ENCODE measurements at places on chromosomes 5 and 9.

DNA sequence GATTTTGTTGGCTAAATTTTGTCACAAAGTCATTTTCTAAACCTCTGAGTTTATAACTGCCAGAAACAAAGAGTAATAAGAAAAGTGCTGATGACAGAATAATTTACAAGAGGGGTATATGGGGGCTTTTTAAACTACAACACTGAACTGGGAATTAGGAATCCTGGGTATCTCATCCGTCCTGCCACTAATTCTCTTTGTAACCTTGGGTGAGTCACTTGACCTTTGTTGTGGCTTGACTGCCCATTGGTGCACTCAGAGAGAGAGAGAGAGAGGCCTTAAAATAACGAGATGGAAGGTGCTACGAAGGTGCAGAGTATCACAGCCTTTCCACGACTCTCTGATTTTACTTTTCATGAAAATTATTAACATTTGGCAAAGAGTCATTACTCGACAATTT is 130.3 kb upstream of the CNTLN start:
- no peak for DNase-seq

DNA sequence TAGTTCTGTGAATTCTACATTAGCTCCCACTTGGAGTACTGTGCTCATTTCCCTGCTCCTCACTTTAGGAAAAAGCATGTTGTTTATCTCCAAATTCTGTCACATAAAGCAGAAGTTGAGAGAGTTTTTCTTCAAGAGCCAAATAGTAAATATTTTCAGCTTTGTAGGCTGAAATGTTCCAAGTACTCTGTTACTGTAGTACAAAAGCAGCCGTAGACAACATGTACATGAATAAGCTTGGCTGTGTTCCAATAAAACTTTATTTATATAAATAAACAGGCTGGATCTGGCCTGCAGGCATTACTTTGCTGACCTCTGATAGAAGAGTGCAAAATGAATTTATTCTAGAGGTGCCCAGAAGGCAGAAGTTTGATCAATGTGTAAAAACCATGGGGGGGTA is 73.0 kb upstream of the AGXT2 start:
- no peak for DNase-seq

DNA sequence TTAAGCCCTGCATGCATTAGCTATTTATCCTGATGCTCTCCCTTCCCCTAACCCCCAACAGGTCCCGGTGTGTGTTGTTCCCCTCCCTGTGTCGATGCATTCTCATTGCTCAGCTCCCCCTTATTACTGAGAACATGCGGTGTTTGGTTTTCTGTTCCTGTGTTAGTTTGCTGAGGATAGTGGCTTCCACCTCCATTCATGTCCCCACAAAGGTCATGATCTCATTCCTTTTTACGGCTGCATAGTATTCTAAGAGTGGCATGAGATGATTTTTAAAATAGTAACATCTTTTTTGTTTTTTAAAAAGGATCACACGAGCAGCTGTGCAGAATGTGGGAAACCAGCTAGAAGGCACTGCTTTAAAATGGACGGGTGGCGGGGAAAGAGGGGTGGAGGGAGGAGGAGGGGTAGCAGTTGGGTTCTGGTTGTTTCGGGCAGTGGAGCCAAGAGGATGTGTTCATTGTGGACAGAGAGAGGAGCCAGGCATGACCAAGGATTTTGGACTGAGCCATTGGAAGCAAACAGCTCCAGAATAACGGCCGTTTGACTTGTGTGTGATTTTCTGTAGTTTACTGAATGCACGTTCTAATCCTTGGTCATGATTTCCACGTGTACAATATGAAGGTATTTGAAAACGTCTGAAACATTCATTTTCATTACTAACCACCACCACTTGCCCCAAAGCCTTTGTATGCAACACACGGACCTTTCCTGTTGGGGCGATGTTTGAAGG is 1.7 kb upstream of the TENT4A start:
- no peak for DNase-seq

DNA sequence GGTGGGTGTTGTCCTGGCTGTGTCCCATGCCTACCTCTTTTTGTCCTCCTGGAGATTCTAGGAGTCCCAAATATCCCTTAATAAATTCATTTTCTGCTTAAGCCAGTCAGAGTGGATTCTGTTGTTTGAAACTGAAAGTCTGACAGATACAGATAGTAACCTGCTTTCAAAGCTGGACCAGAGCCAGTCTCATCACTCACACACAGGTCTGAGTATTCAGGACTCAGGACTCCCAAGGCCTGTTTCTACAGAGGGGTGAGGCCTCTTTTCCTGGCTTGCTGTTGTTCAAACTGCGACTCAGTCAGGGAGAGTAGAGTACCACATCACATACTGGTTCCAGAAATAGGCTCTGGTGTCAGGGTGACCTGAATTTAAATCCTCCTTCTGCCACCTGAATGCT is 190.1 kb downstream of the PAX5 start:
- no peak for DNase-seq

GRCh38 chr5:57199866-57200265 is 26.0 kb downstream of the GPBP1 start:
- no peak for DNase-seq

DNA sequence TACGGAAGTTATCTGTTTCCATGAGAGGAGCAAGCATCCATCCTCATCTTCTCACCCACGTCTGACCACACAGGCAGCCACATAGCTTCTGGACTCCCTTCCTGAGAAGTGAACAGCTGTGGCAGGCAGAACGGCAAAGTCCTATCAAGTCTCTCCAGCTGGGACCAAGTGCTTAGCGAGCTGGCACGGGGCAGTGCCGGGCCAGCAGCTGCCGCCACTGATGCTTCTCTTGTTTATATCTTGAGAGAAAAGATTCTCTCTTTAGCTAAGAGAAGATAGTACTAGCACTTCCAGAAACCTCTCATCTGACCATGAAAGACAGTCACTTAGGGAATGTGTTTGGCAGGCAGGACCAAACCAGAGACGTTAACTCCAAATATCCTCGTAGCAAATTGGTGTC is 37.2 kb downstream of the PLAC8L1 start:
- no peak for DNase-seq

GRCh38 chr5:147712019-147712418 is 70.5 kb downstream of the JAKMIP2 start:
- DNase-seq: no peak

DNA sequence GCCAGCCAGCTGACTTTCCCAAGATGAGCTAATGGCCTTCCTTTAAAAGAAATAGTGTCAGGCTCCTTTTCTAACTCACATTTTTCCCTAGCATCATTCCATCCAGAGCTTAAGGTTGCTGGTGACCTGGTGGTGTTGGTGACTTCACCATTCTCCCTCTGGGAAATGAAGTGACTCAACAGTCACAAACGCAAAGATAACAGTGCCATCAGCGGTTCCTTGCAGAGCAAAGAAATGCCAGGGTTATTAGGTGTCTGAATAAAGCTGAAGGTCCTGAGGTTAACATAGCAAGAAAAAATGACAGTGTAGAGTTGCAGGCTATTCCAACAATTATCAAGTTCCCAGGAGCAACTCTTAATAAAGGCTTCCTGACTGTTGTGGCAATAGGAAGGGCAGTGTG is 111.8 kb upstream of the SLC44A1 start:
- no peak for DNase-seq

GRCh38 chr5:57280853-57281252 is 107.0 kb downstream of the GPBP1 start:
- no peak for DNase-seq

GRCh38 chr5:80070338-80071056 is 35.3 kb downstream of the THBS4 start:
- DNase-seq: no peak

DNA sequence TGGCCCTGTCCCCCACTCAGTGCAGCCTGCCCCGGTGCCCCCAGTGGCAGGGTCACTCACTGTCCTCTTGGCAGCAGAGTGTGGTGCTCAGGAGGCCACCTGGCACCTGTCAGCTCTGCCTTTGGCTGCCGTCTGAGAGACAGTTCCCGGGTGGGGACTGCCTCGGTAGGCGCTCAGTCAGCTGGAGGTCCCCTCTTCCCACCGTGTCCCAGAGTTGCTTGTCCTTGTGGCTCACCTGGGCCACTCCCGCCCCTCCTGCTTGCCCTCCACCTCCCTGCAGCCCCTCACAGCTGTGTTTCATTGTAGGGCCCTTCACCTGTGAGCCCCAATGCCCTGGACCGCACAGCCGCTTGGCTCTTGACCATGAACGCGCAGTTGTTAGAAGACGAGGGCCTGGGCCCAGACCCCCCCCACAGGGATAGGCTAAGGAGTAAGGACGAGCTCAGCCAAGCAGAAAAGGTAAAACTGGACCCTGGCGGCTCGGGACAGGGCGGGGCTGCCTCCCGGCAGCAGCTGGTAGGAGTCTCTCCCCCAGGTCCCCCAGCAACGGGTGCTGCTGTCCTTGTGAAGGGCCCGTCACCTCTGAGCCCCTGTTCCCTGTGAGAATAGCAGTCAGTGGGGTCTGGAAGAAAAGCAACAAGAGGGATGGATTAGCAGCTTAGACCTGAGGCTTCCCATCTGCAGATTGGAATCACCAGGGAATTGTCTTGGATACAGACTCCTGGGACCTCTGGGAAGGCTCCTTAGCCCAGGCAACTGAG is 122.7 kb downstream of the DAB2IP start:
- no peak for DNase-seq

DNA sequence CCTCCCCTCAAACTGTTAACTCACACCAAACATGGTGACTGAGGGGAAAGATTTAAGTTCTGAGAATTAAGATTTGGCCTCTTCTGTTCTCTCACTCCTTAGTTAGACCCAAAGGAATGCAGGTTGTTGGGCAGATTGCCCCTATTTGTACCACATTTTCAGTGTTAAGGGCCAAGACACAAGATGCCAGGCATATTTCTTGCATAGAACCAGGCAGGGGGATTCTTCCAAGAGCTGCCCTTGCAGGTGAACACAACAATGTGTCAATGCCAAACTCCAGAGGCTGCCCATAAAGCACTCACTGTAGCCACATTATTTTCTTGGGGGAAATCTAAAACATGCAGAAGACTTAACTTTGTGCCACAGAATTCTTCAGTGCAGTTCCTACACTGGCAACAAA is 14.7 kb downstream of the MPDZ start:
- DNase-seq: no peak

DNA sequence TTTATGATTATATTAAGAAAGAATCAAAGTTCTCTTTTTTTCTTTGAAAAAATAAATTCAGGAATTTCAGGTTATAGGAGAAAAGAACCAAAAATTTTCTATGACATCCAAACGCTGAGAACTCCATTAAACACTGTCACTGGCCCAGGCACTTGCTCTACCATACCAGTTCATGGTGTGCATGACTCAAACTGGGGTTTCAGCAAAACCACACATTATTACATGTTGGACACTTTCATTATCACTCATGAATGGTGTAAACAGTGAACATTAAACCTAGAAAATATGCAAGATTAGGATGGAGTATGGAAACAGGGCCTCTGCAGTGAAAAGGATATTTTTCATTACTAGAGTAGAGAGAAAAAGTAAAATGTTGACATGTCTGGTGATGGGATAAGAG is 369.9 kb upstream of the FAM174A start:
- no peak for DNase-seq

GRCh38 chr5:32449262-32449661 is 4.7 kb upstream of the ZFR start:
- DNase-seq: no peak

GRCh38 chr9:107929443-107929842 is 439.9 kb upstream of the KLF4 start:
- DNase-seq: no peak

DNA sequence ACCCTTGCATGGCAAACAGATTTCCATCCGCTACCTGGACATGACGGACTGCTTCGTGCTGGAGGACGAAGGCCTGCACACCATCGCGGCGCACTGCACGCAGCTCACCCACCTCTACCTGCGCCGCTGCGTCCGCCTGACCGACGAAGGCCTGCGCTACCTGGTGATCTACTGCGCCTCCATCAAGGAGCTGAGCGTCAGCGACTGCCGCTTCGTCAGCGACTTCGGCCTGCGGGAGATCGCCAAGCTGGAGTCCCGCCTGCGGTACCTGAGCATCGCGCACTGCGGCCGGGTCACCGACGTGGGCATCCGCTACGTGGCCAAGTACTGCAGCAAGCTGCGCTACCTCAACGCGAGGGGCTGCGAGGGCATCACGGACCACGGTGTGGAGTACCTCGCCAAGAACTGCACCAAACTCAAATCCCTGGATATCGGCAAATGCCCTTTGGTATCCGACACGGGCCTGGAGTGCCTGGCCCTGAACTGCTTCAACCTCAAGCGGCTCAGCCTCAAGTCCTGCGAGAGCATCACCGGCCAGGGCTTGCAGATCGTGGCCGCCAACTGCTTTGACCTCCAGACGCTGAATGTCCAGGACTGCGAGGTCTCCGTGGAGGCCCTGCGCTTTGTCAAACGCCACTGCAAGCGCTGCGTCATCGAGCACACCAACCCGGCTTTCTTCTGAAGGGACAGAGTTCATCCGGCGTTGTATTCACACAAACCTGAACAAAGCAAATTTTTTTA is 242.9 kb downstream of the MARCHF11 start:
- no peak for DNase-seq

DNA sequence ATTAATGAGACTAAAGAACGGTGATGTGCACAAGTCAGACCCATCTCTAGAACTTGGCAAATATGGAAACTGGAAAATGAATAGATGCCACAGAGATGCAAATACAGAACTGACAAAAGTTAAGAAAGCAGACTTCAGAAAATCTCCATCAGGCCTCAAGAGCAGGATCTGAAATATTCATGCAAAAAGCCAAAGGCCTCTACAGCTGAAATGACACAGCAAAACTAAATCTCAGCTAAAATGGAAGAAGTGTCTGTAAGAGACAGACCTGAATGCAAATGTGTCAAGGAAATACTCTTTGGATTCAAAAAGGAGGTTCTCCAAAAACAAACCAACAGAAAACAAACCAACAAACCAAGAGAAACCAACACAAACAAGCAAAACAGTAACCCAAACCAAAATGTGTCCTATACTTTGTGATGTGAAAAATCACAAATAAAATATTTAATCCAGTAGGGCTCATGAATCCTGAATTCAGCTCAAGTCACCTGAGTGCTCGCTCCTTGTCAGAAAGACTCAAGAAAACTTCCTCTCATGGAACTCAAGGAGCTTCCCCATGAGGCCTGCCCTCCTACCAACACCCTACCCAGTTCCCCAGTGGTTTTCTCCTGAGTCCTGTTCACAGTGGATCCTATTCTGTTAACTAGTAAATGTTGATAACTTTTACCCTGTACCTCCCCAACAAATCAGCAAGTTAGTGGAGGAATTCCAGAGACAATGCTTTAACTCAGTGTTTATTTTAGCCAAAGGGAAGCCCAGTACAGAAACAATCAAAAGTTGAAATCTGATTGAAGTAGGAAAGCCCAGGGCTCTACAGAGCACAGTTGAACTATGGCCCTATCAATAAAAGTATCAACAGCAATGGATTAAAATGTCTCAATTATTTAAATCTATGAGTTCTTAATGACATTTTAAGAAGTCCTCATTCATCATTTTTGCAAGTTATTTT is 14.6 kb downstream of the MRPS27 start:
- DNase-seq: no peak

GRCh38 chr9:14097215-14097614 is 216.7 kb downstream of the NFIB start:
- DNase-seq: no peak

Measured in activated T-cell treated with anti-CD3 and anti-CD28 coated beads for 24 hours (primary cell).